GM23248 (cell line): ENCODE measurements at places on chromosomes 2 and 18.

- DNase-seq = no peak
Observed at GRCh38 chr2:147810883-147811765, 33.7 kb upstream of the ACVR2A start.

GRCh38 chr2:33412920-33413319 lies 63.5 kb upstream of the RASGRP3 start:
- peak; percentile 71 for DNase-seq

DNA sequence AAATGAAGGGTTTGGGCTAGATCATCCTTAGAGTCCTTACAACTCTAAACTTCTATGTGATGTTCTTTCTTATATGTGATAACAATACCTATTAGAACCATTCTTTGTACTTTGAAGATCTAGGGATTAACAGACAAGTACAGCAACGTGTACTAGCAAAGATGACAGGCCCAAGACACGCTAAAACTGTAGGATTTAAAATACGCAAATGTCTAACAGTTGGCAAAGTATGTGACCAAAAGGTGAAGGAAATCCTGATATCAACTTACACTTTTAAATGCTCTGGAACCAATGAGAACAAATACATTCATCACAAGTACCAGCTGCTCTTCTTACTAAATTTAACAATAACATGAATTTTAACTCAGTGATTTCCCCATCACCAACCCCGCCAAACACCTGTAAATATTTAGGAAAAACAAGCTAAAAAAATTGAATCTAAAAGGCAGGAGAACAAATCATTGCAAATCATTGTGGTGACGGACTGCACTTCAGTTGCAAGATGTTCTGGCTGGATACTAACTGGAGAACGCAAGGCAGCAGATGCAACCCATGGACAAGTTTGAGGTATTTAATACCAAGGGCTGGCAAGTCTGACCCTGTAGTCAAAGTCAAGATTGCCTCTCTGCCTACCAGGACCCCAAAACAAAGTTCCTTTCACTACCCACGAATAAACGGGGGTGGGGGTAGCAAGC lies 1.4 kb downstream of the ANKRD44 start:
- DNase-seq = peak; percentile 19

- no peak for DNase-seq
Observed at GRCh38 chr18:24408496-24408895, 10.9 kb upstream of the OSBPL1A start.

DNA sequence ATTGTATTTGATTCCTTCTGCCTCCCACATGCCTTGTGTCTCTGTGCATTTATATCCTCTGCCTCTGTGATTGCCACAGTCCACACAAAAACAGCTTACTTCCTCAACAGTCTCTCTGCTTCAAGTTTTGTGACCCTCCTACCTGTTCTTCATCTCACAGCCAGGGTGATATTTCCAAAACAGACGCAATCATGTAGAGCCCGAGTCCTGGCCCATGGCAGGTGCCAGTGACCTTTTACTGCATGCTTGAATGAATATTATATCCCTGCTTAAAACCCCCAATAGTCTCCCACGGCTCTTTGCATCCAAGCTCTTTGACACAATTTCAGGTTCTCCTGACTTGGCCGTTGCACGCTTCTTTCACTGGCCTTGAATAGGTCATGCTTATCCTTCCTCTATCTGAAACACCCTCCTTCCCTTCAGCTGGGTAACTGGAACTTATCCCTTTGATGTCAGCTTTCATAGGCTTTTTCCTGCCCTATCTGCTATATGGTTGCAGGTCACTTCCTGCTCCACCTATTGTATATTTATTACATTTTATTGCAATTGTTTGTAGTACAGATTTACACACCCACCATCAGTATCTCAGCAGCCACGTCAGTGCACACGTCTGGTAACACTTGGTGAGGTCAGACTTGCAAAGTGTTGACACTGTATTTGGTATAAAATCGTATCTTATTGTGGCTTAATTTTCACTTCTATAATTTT lies 29.7 kb upstream of the IL1B start:
- no peak for DNase-seq

DNA sequence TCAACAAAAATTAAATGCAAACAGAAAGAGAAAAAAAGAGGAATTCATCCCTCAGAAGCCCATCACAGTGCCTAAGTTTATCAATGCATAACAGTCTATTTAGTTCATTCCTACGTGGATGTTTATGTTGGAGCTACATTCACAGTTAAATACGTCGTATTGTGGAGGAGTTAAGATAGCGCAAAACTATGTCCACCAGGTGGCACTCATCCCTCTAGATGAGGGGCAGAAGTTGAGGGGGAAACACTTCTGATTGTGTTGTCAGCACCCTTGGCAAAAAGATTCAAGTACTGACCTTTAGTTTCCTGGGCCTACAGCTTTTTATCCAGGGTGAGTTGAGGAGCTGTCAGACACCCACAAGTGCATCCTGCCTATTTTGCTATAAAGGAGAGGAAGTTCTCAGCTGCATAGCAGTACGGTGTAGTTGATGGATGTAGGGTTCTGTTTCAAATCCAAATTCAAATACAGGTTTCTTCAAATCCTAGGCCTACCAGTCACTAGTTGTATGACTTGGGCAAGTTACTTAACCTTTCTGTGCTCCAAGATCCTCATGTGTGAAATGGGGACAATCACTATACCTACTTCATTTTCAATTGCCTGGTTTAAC lies 26.8 kb upstream of the MYO1B start:
- DNase-seq = peak; percentile 46

- peak; percentile 78 for DNase-seq
Observed at GRCh38 chr18:59555995-59556659, 141.1 kb downstream of the CCBE1 start.

DNA sequence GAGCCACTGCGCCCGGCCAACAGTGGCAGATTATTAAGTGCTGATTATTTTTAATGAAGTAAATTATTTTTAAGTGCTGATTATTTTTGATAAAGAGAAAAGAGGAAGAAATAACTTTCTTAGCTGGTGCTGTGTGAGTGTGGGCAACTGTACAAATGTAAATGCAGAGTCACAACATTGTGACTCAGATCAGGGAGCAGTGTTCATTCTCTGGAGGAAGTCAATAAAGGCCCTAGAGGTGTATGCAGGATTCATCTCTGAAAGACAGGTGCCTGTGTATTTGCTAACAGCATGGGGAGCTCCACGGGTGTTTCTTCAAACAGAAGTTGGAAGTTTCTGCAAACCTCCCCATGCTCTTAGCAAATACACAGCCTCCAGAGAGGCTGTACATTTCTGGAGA lies 6.2 kb downstream of the KRTCAP3 start:
- no peak for DNase-seq

- DNase-seq = no peak
Observed at GRCh38 chr18:63725682-63726480, 23.1 kb downstream of the SERPINB11 start.

- DNase-seq = no peak
Observed at GRCh38 chr2:151171186-151171585, 90.5 kb downstream of the RBM43 start.

GRCh38 chr2:240798327-240798905 lies 21.6 kb downstream of the KIF1A start:
- no peak for DNase-seq

DNA sequence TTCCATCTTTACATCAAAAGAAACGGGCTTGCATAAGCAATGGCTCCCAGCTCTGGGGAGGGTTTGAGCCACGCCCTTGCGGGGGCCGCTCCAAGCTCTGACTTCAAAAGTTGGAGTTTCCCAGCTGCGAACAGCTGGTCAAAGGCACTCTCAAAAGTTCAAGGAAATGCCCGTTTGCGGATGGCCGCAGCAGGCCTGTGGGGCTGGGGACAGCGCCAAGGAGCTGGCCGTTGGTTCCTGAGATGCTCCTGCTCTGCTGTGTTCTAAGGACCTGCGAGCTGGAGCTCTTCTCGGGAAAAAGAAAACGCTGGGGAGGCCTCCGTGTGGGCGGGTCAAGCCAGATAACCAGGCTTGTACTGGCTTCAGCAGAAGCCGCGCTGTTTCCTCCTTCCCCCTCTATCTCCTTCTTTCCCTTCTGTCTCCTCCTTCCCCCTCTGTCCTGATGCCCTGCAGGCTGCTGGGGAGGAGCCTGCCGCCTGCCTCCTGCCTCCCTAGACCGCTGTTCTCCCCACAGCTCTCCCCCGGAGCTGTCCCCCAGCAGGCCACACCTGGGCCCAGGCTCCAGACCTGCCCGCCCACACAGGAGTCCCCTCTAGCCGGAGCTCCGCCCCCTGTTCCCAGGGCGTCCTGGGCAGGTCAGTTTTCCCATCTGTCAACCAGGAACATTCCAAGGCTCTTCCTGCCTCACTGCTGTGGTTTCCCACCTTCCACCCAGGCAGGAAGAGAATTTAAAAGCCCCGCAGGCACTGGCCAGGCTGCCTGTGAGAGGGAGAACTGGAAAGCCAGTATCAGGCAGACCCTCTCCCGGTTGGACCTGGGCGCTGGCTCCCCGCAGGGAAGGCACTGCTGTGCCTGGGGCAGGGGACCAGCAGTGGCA lies 14.1 kb downstream of the KLF11 start:
- DNase-seq = peak; percentile 90

- peak; percentile 34 for DNase-seq
Observed at GRCh38 chr18:50866765-50867164, 12.2 kb upstream of the ME2 start.

- DNase-seq = no peak
Observed at GRCh38 chr2:67304300-67304890, 92.7 kb upstream of the ETAA1 start.

DNA sequence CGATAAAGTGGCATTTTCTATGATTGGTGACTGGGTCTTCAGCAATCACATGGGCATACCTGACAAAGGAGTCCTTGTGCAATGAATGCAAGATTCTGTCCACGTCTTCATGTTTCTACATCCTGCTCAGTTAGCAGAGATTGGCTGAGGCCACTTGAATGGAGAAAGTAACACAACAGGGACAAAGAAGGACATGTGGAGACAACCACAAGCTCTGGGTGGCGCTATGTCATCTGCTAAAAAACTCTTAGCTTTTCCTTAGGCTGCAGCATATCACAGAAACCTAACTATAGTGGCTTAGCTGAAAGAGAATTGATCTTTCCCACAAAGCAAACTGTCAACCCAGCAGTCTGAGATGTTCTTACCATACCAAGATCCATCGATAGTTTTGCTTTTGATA lies 1109.7 kb downstream of the SOCS6 start:
- DNase-seq = no peak

DNA sequence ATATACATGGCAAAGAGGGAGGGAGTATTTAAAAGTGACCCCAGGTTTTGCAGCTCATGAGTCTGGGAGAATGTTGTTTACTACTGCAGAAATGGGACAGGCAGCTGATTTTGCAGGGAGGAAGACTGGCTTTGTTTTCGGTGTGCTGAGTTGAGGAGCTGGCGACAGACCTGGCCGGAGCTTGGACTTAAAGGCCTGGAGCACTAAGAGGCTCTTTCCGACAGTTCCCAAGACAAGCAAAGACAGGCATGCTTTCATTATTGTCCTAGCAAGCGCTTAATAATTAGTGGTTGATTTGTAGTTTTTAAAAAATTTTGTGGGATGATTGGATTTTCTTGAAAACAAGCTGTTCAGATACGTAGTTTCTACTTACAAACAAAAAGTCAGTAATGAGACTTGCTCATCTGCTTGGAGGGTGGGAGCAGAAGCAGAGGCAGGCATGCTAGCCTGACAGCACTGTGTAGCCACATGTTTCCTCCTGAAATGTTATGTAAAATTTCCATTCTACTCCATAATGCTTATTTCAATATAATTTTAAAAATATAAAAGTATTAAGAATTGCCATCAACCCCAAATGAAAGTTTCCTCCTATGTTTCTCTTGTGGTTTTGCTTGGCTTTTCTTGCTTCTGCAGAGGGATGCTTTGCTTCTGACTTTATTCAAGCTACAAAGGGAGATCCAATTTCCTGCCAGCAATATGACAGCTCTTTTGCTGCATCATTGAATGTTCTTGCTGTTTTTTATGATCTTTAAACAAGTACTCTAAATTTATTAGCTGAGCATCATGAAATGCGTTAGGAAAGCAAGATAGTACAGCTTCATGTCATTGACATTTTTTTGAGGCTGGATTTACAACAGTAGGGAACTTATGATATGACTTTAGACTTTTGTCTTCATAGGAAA lies 75.8 kb downstream of the PHLPP1 start:
- DNase-seq = peak; percentile 65

GRCh38 chr2:191500884-191501560 lies 176.9 kb upstream of the NABP1 start:
- DNase-seq = no peak

- no peak for DNase-seq
Observed at GRCh38 chr2:80266231-80266630, 38.3 kb downstream of the LRRTM1 start.

GRCh38 chr2:2689306-2689705 lies 358.2 kb upstream of the MYT1L start:
- no peak for DNase-seq

DNA sequence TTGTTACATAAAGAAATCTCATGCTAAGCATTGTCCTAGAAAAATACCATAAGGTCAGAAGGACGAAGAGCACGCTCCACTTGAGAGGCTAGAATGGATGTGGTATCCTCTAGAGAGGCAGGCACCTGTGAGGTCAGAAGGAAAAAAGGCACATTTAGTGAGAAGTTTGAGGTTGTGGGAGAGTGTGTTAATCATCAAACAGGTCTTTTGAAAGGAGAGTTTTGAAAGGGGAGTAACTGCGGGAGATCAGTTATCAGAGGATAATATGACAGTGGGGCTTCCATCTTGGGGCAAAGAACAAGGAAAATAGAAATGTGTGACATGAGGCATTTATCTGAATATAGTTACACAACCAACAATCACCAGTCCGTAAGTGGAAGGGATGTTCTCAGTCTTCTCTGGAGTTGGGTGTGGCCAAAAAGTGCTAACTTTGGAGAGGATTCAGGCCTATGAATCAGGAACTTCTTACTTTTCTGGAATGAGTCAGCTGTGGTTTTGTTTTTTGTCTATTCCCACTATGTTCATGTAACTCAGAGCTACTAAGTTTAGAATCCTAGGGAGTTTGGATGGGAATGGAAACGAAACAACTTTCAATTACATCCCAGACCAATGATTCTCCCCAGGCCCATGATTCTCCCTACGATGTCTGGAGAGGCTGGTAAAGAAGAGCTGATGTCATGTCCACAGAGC lies 451.4 kb upstream of the ST6GAL2 start:
- DNase-seq = peak; percentile 91

DNA sequence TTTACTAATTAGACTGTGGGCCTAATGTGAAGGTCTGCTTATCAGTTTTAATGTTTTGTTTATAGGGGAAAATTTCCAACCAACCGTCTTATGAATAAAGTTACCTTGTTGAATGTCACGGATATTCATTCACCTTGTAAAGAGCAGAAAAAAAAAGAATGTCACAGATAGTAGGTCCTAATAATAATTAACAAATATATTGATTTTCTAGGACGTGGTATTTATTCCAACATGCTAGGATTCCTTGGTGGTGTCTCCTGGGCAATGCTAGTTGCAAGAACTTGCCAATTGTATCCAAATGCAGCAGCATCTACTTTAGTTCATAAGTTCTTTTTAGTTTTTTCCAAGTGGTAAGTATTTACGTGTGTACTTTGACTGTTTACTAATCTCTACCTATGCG lies 23.4 kb downstream of the PAPOLG start:
- DNase-seq = no peak

DNA sequence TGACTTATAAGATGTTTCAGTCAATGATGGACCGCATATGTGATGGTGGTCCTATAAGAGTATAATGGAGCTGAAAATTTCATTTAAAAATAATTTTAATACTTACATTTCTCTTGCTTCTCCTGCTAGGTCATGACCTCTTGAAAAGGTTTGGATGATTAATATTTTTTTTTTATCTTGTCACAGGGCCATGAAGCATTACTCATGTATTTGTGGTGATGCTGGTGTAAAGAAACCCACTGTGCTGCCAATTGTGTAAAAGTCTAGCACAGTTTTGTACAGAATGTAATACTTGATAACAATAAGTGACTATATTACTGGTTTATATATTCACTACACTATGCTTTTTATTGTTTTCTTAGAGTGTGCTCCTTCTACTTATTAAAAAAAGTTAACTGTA lies 124.2 kb upstream of the CELF4 start:
- no peak for DNase-seq

GRCh38 chr2:128272601-128273468 lies 45.8 kb downstream of the HS6ST1 start:
- DNase-seq = no peak
